ENCODE measurements at places on chromosomes 12 and 14.

DNA sequence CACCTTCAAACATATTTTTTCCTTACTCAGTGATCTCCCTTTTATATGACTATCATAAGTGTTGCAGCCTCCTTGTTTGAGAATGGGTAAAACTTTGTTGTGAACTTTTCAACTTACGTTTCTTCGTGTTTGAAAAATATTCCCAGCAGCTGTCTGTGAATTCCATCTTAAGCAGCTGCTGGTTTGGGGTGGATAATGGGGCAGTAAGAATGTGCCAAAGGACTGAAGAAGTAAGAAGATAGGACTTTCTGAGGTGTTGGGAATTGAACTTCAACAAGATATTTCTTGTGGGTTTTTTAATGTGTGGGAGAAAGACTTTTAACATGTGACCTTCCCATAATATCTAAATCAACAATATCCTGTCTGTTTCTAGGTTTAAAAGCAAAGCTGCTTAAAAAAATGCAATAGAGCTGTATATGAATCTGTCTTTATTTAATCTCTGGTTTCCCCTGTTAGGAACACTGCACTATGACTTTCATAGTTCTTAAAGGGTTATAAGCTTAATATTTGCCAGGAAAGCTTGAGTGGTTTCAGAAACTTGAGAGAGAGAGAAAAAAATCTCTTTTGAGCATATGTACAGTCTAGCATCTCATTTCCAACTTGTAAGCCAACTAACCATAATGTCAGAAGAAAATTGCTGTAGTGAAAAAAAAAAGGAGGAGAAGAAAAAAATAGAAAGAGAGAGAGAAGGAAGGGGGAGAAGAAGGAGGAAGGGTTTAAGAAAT lies 1659.2 kb upstream of the FLRT2 start:
- DNase-seq = no peak

GRCh38 chr14:35088514-35088913 lies 33.3 kb downstream of the PPP2R3C start:
- no peak for DNase-seq

- no peak for DNase-seq
These were observed 188.6 kb upstream of the SOX5 start for GRCh38 chr12:24138041-24138440.

- no peak for DNase-seq
These were observed 4.1 kb upstream of the PCNX4 start for GRCh38 chr14:60087668-60088067.

- DNase-seq = no peak
These were observed 42.4 kb downstream of the ITPK1 start for GRCh38 chr14:93073358-93073707.

DNA sequence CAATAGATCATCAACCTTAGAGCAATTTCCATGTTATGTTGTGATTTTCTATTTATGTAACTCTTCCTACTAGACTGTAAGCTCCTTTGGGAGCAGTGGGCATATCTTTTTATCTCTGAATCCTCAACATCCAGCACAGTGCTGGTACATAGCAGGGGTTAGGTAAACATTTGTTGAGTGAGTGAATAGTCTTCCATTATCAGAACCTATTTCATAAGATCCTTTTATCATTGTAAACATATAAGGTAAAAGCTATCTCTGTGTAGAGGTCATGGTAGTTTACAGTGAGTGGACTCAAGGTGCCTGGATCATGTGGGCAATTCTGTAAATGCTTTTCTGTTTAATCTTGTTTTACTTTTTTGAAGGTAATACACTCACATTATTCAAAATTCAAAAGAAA lies 15.1 kb downstream of the FKBP11 start:
- DNase-seq = no peak

- no peak for DNase-seq
These were observed 118.7 kb upstream of the TMCC3 start for GRCh38 chr12:94769047-94769420.

GRCh38 chr12:272942-273341 lies 10.3 kb upstream of the SLC6A13 start:
- no peak for DNase-seq

DNA sequence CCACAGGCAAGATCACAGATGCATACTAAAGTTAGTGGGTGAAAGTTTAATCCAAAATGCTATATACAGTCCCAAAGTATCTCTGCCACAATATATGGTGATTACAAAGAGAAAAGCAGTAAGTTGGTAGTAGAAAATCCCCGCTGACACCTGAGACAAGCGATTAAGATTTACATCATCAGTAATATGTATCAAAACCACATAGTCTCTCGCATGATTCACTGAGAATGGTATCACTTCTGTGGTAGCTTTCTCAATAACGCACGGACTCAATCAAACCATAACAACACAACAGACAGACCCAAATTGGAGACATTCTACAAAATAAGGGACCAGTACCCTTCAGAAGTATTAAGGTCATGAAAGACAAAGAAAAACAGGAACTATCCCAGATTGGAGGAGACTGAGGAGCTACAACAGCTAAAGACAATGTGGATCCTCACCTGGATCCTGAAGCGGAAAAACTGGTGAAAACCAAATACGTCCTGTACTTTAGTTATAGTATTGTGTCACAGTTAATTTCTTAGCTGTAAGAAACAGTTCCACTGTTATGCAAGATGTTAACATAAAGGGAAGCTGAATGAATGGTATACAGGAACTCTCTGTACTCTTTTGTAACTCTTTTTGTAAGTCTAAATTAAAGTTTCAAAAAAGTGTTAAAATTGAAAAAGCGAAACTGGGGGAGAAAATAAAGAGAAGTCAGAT lies 51.0 kb downstream of the SPTLC2 start:
- DNase-seq = no peak

Data from stimulated activated effector memory CD8-positive, alpha-beta T cell treated with anti-CD3 and anti-CD28 coated beads, Interleukin-12 subunit alpha, Interleukin-12 subunit beta, amount 100 ng/mL, for 72 hours (primary cell).